Mononuclear cell (primary cell): ENCODE measurements at places on chromosomes 5 and 9. TPM values are rescaled to one million over a fixed set of nuclear protein-coding genes. Genes with fewer than 3 reads are reported as not detected.

WNT8A gene
- total RNA-seq = not detected

PCDHGB2 gene
- total RNA-seq = 0.63 TPM

EQTN gene
- total RNA-seq = not detected

HAVCR2 gene
- 27.3 TPM for total RNA-seq

ISOC1 gene
- 6.4 TPM for total RNA-seq

OSTF1 gene
- total RNA-seq = 40.5 TPM

PIP5KL1 gene
- 0.42 TPM for total RNA-seq

LSM11 gene
- 1.0 TPM for total RNA-seq

DNAJC21 gene
- 30.4 TPM for total RNA-seq

SPTLC1 gene
- 44.0 TPM for total RNA-seq

ATP6V1G1 gene
- 265 TPM for total RNA-seq

TRPM3 gene
- not detected for total RNA-seq

GABRA6 gene
- total RNA-seq = not detected

GLDC gene
- 0.21 TPM for total RNA-seq

PJA2 gene
- 162 TPM for total RNA-seq

KCNIP1 gene
- total RNA-seq = not detected

PCDHB7 gene
- total RNA-seq = under 0.01 TPM

FBP2 gene
- total RNA-seq = not detected

LRRC19 gene
- not detected for total RNA-seq

SPINK6 gene
- not detected for total RNA-seq

PLCXD3 gene
- under 0.01 TPM for total RNA-seq

HSD17B3 gene
- not detected for total RNA-seq

ACOT12 gene
- total RNA-seq = 0.31 TPM

RPL35 gene
- total RNA-seq = 2,254 TPM

HACD4 gene
- 25.4 TPM for total RNA-seq

F2RL2 gene
- total RNA-seq = 0.10 TPM

BTNL9 gene
- 0.21 TPM for total RNA-seq

SCAI gene
- total RNA-seq = 9.9 TPM

FGF1 gene
- not detected for total RNA-seq

PMPCA gene
- total RNA-seq = 36.6 TPM

BHMT2 gene
- total RNA-seq = not detected

SPINK9 gene
- total RNA-seq = not detected

SLC6A18 gene
- total RNA-seq = not detected
